Heart left ventricle (tissue), 16 donors: ENCODE measurements at places on chromosomes 5 and 9. TPM values are rescaled to one million over a fixed set of nuclear protein-coding genes. Genes with fewer than 3 reads are reported as not detected.
A peak's percentile ranks its signal among the peaks of the same experiment; 100 is the strongest.

The SLC23A1 gene
- polyA plus RNA-seq, result not detected

The IFNB1 gene
- polyA plus RNA-seq, result not detected

The TSLP gene
- 7.0 TPM for polyA plus RNA-seq

The ZNF454 gene
- polyA plus RNA-seq, result 1.8 TPM

The BDP1 gene
- 13.9 TPM for polyA plus RNA-seq

The FAM200C gene
- polyA plus RNA-seq, result 4.1 TPM

The CKMT2 gene
- 1,102 TPM for polyA plus RNA-seq

The PDGFRB gene
- polyA plus RNA-seq, result 27.6 TPM

The PCBD2 gene
- 9.1 TPM for polyA plus RNA-seq

The WNT8A gene
- not detected for polyA plus RNA-seq

The CCIN gene
- not detected for polyA plus RNA-seq

DNA sequence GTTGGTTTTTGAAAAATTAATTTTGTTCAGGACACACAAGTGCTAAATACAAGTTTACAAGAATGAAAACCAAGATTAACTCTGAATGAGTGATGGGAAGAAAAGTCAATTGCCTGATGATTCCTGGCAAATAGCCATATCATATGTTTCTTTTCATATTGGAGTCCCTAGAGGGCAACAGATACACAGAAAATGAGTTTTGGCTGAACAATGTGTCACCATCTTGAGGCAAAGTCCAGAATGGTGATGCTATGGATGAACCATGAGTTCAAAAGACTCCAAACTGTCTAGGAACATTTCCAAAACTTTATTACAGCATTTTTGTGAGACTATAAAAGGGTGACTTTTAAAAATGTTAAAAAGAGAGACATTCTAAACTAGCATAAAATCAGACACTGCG, 382.9 kb downstream of the TMEM161B start:
- no peak for DNase-seq

DNA sequence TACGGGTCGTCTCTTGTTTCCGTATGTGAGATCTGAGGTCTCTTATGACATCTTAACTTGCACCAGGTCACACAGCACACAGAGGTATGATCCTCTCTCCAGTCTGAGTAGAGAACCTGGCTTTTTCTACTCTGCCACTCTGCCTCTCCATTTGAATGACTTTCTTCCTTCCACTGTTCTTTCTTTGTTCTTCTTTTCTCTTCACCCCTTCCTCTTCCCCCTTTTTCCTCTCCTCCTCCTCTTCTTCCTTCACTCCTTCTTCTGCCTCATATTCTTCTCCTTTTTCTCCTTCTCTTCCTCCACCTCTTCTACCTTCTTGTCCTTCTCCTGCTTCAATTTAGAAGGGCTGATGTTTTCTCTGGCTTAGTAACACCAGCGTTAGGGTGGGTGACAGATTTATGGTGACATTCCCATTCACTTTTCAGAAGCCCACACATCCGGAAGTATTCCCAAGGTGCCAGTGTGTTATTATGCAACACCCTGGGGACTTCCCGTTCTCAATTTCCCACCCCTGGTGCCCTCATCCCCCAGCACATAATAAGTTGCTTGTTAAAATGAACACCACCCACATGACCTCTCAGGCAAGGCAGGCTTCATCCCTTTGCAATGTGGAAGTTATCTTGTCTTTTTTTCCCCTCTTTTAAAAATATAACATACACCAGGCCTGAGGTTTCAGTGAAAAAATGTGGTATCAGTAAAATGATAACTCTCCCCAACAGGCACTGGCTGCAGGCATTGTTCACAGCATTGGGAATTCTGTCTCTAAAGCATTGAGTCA, 122.0 kb downstream of the PAPPA start:
- no peak for DNase-seq

- no peak for DNase-seq
Measured at GRCh38 chr5:72018143-72018803, 89.0 kb upstream of the MAP1B start.

- DNase-seq, result no peak
Measured at GRCh38 chr5:176714067-176714466, 66.8 kb downstream of the TSPAN17 start.

GRCh38 chr9:119302988-119303698, 66.1 kb downstream of the BRINP1 start:
- DNase-seq, result no peak

DNA sequence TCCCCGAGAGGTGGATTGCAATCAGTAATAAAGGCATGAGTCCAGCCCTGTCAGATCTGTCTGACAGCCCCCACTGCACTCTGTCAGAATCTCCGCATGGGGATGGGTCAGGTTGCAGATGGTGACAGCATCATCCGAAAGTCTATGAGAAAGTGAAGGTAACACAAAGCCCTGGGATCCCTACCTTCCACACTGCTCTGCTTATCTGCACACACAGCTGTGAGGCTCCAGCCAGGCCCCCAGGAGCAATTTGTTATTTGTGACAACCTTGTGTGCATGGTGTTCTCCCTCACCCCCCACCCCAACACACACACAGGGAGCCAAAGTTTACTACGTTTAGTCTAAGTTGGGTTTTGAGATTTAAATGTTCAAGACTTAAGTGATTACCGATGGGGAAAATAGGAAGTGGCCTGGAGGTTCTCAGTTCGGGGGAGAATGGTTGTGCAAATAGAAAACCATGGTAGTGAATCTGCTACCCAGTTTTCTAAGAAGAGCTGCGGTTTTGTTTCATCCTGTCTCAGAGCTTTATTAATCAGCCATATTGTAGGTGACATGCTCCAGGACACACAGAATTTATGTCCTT, 92.7 kb downstream of the SV2C start:
- no peak for DNase-seq

DNA sequence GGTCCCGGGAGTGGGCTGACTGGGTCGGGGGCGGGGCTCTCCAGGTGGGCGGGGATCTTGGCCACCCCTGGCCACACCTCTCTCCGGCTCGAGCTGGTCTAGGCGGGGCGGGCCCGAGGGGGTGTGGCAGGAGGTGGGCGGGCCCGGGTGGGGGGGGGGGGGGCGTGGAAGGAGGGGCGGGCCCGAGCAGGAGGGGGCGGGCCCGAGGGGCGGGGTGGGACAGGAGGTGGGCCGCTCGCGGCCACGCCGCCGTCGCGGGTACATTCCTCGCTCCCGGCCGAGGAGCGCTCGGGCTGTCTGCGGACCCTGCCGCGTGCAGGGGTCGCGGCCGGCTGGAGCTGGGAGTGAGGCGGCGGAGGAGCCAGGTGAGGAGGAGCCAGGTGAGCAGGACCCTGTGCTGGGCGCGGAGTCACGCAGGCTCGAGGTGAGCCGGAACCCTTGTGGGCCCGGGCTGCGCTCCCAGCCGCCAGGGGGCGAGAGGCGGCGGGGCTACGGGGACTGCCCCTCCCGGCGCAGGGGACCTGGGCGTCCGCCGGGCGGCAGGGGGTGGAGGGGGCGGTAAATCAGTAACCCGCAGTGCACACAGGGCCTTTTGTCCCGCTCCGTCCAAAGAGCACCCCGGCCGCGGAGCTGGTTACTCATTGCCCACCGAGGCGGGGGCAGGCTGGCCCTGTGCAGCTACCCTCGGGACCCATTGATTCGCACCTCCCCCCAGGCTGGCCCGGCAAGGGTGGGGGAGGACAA, at the start of gene FGFR4:
FGFR4 (plus strand) TSS at position 262 of the 744 bp plus-strand sequence. CDS start 2,688 bp downstream, outside the sequence.
- DNase-seq, result no peak

GRCh38 chr9:75990576-75991304, 100.3 kb downstream of the PCSK5 start:
- DNase-seq, result no peak

GRCh38 chr5:135826221-135826525, 8.3 kb upstream of the SLC25A48 start:
- no peak for DNase-seq

- DNase-seq, result no peak
Measured at GRCh38 chr5:160626322-160626721, 204.7 kb downstream of the PTTG1 start.

- DNase-seq, result no peak
Measured at GRCh38 chr5:38479315-38479904, 77.0 kb downstream of the LIFR start.

DNA sequence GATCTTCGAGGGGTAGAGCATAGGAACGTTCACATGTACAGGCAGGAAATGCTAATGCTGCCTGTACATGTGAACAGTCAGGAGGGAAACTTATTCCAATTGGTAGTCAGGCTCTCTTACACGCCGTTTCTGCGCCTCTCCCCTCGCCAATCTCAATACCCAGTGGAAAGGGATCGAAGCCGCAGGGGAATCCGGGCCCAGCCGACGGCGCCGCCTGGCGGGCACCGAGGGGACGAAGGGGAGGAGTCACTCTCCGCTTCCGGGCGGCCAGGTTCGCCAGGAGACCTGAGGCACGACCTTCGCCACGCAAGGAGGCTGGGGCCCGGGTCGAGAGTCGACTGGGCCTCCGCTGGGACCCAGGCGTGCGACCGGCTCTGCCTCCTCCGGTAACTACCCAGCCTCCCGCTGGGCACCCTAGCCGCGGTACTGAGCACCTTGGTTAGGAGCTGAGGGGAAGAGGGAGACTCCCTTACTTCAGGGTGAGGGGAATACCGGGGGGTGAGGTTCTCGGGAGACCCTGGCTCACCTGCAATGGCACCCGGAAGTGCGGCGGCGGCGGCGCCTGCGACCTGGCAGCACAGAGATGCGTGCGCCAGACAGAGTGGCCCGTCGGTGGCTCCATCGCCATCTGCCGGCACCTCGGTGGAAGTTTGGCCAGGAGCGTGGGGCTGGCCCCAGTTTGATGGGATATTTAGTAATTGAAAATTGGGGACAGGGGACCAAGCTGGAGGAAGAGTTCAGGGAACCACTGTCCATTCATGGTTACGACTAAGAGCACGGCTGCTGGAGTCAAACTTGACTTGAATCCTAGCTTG, at the start of gene PIGO:
PIGO (minus strand) TSS at position 557 of the 815 bp plus-strand sequence. CDS start 1,026 bp downstream, outside the sequence.
- peak; percentile 94 for DNase-seq

DNA sequence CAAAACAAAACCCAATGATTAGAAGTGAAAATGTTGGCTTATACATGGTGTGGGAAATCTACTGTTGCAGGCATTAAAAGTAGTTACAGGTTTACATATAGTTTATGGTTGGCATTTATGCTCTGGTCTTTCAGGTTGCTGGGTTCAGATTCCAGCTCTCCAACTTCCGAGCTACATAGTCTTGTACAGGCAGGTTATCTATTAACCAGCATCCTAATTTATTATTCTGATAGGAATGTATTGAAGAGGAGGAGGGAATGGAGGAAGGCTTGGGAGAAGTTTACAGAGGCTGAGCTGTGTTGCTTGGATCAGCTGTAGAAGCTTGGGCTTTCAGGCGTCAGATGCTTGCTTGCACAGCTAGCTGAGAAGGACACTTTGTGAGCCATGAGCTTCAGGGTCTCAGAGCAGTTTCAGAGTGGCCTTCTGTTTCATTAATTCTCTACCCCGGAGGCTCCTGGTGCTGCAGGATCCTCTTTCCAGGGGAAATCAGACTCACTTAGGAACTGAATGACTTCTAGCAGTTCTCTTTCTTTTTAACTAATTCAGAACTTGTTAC, 11.7 kb upstream of the ERBIN start:
- DNase-seq, result no peak

DNA sequence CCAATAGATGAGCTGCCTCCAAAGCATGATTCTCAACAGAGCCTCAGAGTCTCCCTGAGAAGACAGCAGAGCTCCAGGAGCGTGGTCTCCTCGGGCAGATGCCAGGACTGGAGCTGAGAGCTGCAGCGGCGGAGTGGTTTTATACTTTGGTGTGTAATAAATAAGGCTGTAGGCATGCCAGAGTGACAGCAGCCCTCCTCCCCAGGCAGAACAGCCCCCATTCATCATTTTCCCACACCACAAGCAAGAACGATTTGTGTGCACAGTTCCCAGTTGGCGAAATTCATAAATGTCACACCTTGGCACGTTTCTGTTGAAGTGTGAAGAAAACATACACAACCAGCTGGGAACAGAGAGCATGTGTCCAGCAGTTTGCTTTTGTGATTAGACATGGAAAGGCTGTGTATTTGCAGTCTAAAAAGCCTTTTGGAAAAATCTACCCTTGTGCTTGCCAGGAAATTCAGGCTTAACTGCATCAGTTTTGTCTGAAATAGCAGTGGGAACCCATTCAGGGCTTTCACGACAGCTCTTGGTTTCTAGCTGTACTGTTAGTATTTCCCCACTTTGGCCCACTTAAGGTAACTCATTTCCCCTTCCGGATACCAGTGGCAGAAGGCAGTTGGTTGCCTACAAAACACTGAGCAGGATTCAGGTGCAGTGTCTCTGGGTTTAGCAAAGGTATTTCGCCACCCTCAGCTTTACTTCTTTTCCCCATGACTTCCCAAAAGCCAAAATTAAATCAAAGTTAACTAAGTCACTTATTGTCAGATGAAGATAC, at the start of gene C1QTNF3:
C1QTNF3 (minus strand) TSS at position 115 of the 778 bp plus-strand sequence; CDS start at position 27, 88 bp downstream.
- DNase-seq, result no peak

- no peak for DNase-seq
Measured at GRCh38 chr9:120510816-120511215, 69.2 kb downstream of the CDK5RAP2 start.

DNA sequence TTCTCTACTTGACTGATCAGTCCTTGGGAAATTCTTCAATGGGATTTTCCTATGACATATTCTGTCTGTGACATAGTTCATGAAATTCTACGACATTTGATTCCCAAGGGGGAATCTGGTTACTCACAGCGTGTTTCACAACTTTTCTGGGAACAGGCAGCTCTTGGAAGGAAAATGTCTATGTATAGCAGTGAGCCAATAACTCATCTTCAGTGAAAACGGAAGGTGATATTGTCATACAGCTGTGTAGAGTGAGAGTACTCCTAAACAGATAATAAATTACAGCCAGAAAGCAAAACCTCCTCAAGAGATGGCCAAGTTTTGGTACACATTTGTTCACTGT, 91.4 kb downstream of the C9orf152 start:
- no peak for DNase-seq

GRCh38 chr5:16169550-16169949, 10.0 kb downstream of the MARCHF11 start:
- no peak for DNase-seq

DNA sequence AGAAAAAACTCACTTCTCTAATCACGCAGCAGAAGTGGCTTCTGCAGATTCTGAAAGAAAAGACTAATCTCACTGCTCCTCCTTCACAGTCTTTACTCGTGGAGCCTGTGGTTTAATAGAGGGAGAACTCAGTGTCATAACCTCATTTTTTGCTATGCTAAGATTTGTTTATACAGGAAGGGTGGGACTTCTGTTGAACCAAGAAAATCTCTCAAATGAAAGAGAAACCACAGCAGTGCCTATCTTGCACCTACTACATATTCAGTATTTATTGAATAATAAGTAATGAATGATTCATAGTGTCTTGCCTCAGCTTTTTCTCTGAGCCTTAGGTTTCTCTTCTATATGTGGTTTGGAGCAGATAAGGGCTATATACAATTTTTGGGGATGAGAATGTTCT, 136.1 kb upstream of the DMAC1 start:
- no peak for DNase-seq

DNA sequence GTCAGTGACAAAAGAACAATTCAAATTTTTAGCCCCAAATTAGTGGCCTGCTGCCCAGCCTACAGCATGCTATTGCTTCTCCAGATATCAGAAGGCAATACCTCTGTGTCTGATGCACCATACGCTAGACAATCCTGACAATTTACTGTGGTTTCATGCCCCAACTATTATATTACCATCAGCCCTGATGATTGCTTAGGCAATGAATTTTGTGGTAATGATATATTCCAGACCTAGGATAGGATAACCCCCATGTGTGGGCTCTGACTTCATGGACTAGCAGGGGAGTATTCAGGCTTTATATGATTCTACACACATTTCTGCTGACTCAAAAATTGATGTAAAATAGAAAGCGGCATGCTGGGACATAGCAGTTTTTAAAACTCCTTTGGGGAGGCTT, 168.7 kb upstream of the FST start:
- DNase-seq, result no peak
